ENCODE measurements at places on chromosomes 4 and X. TPM values are rescaled to one million over a fixed set of nuclear protein-coding genes. Genes with fewer than 3 reads are reported as not detected.

JADE3 gene
- 5.2 TPM for total RNA-seq

AKAP4 gene
- total RNA-seq = not detected

DACH2 gene
- total RNA-seq = not detected

GYG2 gene
- total RNA-seq = 15.7 TPM

PLAC8 gene
- total RNA-seq = not detected

IQSEC2 gene
- total RNA-seq = 22.8 TPM

SULT1E1 gene
- 114 TPM for total RNA-seq

MAGEC2 gene
- not detected for total RNA-seq

POF1B gene
- total RNA-seq = 18.7 TPM

AFP gene
- total RNA-seq = not detected

HMX1 gene
- not detected for total RNA-seq

All from vagina (tissue), 2 donors.